IMR-90 (cell line): ENCODE measurements at places on chromosomes 2 and 18.

DNA sequence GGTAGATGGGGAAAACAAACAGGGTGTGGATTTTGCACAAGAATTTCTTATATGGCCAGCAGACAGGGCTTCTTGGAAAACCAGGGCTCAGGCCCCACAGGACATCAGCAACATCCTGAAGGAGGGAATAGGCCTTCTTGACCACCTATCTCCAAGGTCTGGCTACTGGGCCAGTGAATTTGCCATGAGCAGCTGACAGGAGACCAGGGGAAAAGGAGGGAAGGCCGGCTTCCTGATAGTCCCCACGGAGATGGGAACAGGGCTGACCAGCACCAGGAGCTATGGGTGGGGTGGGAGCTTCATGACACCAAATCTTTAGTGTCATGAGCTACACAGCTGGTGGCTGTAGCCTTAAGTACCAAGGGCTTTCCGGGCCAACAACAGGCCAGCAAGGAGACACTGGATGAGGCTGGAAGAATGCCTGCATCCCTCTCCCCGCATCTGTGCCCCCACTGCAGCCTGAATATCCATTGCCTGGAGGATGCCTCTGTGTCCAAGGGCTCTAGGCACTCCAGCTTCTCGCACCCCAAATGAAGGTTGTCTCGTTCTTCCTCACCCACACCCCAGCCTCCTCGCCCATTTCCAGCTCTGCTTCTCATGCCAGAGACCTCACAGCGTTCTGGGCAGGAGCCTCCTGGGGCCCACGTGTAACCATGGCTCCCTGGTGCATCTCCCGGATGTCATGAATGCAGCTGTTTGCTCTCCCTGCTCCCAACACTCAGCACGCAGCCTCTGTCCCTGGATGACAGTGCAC is 74.8 kb downstream of the EMX1 start:
- H3K36me3 ChIP-seq = peaks cover 3% of the 10 kb centered on the region; the same call in 1 of the 2 replicates
- no peaks in the 10 kb centered on the region for H3K27me3 ChIP-seq
- no peaks in the 10 kb centered on the region for H3K4me1 ChIP-seq
- no peak for DNase-seq

DNA sequence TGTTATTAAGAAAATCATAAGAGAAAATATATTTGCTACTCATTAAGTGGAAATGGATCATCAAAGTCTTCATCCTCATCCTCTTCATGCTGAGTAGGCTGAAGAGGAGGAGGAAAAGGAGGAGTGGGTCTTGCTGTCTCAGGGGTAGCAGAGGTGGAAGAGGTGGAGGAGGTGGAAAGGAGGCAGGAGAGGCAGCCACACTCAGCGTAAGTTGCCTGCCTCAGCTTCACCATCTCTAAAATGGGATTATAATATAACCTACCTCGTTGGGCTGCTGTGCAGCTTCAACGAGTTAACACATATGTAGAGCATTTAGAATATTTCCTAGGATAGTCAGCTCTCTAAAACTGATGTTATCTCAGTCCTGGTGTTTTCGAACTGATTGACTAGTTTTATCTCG is 4.3 kb upstream of the MYO1B start:
- H3K4me1 ChIP-seq = 0 out of 2 replicates have a peak, but pooled peaks cover 1% of the 10 kb centered on the region
- no peaks in the 10 kb centered on the region for H3K27me3 ChIP-seq
- DNase-seq = no peak
- H3K27ac ChIP-seq = no peak overlapping the region

DNA sequence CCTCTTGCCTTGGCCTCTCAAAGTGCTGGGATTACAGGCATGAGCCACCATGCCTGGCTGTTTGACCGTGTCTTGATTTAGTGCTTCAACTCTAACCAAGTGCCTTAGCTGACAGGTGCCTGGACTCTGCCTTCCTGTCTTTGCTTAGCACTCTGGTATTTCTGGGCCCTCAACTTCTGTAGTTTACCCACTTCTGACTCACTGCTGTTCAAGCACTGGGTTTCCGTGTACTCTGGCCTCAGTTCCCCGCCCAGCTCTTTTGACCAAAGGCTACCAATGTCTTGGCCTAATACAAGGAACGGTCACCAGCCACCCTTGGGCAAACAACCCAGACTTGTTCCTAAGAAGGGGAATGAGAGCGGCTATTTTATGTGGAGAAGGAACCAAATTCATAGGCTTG is 35.7 kb upstream of the CABLES1 start:
- H3K27ac ChIP-seq = no peak overlapping the region
- no peaks in the 10 kb centered on the region for H3K4me1 ChIP-seq
- no peak for DNase-seq

DNA sequence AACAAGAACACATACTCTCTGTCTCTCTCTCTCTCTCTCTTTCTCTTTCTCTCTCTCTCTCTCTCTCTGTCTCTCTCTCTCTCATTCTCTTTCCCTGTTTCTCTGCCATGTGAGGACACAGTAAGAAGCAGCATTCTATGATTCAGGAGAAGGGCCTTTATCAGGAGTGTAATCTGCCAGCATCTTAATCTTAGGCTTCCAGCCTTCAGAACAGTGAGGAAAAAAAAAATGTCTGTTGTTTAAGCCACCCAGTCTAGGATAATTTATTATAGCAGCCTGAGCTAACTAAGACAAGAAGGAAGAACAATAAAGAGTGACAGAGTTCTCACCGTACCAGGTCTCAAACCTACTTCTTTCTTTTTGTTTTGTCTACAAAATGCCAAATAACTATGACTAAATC is 399.4 kb downstream of the SOCS6 start:
- H3K4me3 ChIP-seq = no peak overlapping the region
- no peaks in the 10 kb centered on the region for H3K4me1 ChIP-seq
- H3K36me3 ChIP-seq = no peaks in the 10 kb centered on the region
- DNase-seq = no peak
- no peaks in the 10 kb centered on the region for H3K27me3 ChIP-seq

DNA sequence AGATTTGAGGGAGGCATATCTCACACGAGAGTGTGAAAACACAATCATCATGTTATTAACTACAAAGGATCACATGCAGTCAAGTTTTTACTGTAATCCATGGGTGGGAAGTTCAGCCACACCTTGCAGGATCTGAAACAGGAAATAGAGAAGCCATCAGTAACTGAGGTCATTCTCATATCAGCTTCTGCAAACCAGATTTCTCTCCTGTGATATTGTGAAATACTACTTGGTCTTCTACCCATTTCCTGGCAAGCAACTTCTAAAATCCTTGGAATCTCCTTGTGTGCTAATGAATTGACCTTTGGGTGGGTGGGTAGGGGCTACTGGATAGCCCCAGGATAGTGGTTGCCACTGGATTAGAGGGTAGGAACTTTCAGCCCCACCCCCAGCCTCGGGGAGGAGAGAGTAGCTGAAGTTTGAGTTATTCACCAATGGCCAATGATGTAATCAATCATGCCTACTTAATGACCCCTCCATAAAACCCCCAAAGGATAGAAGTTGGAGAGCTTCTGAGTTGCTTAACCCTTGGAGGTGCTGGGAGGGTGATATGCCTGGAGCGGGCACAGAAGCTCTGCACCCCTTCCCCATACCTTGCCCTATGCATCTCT is 25.6 kb upstream of the TGIF1 start:
- DNase-seq = no peak
- H3K27ac ChIP-seq = no peak overlapping the region
- no peaks in the 10 kb centered on the region for H3K27me3 ChIP-seq

DNA sequence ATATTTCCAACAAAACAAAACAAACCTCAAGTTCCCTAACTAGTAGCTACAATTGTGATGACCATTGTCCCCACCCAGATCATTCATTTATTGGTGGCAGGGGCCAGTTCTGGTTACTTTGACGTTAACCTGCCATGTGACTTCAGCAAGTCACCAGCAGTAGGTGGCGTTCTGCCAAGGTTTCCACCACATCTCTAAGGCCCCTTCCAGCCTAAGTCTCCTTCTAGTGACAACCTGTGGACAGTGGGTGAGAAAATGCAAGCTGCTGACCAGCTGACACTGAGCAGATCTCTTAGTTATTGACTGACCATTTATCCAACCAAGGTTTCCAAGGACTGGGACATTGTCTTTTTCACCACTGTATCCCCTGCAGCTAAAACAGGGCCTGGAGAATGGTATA is 98.4 kb downstream of the GPR39 start:
- no peaks in the 10 kb centered on the region for H3K4me1 ChIP-seq
- no peak for DNase-seq
- no peak overlapping the region for H3K4me3 ChIP-seq
- no peak overlapping the region for H3K27ac ChIP-seq
- no peaks in the 10 kb centered on the region for H3K36me3 ChIP-seq

DNA sequence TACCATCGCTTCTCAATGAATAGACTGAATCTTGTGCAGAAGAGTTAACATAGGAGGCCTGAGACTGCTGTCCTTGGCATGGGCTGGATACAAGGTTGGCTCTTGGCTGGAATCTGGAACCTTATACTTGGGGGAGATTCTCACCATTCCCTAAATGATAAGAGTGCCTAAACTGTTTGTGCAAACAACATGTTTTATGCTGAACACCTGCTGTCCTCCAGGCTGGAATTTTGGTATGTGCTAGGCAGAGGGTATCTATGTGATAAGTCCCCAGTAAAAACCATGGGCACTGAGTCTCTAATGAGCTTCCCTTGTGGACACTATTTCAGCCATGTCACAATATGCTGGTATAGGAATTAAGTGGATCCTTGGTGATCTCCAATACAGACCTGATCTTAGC is 12.8 kb downstream of the PGAP1 start:
- no peaks in the 10 kb centered on the region for H3K4me1 ChIP-seq
- H3K27me3 ChIP-seq = no peaks in the 10 kb centered on the region
- H3K36me3 ChIP-seq = peaks cover 4% of the 10 kb centered on the region; the same call in 1 of the 2 replicates

DNA sequence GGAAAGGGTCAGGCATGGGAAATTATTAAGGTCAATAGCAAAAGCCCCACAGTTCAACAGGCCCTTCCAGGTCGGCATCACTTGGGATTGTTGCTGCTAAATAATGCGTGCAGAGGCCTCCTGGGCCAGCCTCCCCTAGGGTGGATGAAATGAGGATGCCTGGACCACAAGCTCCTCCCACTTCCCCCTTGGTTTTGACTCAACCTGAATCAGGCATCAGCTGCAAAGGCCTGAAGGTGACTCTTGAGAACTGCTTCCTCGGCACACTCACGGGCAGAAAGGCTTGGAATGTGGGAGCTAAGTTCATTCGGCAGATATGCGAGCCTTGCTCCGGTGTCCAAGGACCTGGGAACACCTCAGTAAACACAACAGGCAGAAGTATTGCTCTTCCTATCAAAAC is 69.3 kb downstream of the MBP start:
- no peaks in the 10 kb centered on the region for H3K36me3 ChIP-seq
- H3K4me1 ChIP-seq = peaks cover 38% of the 10 kb centered on the region
- no peaks in the 10 kb centered on the region for H3K27me3 ChIP-seq
- no peak overlapping the region for H3K27ac ChIP-seq
- peak; percentile 67 for DNase-seq
- no peak overlapping the region for H3K4me3 ChIP-seq

- H3K36me3 ChIP-seq = no peaks in the 10 kb centered on the region
- H3K27me3 ChIP-seq = no peaks in the 10 kb centered on the region
- no peak overlapping the region for H3K27ac ChIP-seq
- H3K4me3 ChIP-seq = no peak overlapping the region
- DNase-seq = no peak
Measured at GRCh38 chr2:66228128-66228547, 206.8 kb upstream of the MEIS1 start.

GRCh38 chr2:174445248-174445647 is 41.6 kb downstream of the GPR155 start:
- 0 out of 2 replicates have a peak, but pooled peaks cover 3% of the 10 kb centered on the region for H3K4me1 ChIP-seq
- peak; percentile 40 for DNase-seq
- H3K36me3 ChIP-seq = no peaks in the 10 kb centered on the region
- H3K4me3 ChIP-seq = no peak overlapping the region

DNA sequence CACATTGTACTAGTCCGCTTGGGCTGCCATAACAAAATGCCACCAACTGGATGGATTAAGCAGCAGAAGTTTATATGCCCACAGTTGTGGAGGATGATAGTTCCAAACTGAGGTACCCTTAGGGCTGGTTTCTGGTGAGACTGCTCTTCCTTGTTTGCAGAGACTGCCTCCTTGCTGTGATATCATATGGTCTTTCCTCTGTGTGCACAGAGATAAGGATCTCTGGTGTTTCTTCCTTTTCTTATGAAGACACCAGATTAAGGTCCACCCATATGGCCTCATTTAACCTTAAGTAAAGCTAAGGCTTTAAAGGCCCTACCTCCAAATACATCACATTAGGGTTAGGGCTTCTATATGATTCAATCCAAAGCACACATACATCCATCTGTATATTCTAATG is 738.2 kb upstream of the GCFC2 start:
- H3K4me3 ChIP-seq = no peak overlapping the region
- H3K4me1 ChIP-seq = no peaks in the 10 kb centered on the region
- H3K27ac ChIP-seq = no peak overlapping the region
- DNase-seq = no peak

GRCh38 chr18:37107748-37108522 is 279.0 kb downstream of the KIAA1328 start:
- no peak overlapping the region for H3K4me3 ChIP-seq
- no peaks in the 10 kb centered on the region for H3K4me1 ChIP-seq
- H3K36me3 ChIP-seq = no peaks in the 10 kb centered on the region

DNA sequence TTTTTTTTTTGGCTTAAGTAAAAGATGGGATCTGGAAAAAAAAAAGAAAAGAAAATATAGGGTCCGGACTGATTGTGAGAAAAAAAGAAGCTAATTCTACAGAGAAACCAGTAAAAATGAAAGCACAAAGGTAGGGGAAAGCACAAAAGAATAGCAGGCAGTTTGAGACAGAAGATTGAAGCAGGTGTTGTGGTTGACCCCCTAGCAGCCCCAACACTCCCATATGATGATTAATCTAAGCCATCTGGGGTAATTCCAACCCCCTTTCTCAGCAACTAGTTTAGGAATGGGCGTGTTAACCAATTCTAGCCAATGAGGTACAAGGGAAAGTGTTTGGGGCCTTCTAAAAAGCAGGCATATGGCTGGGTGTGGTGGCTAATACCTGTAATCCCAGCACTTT is 77.0 kb downstream of the MBD2 start:
- no peak for DNase-seq
- H3K27me3 ChIP-seq = no peaks in the 10 kb centered on the region
- peaks cover 7% of the 10 kb centered on the region for H3K4me1 ChIP-seq
- peaks cover 3% of the 10 kb centered on the region; the same call in 1 of the 2 replicates for H3K36me3 ChIP-seq
- no peak overlapping the region for H3K4me3 ChIP-seq
- H3K27ac ChIP-seq = no peak overlapping the region

DNA sequence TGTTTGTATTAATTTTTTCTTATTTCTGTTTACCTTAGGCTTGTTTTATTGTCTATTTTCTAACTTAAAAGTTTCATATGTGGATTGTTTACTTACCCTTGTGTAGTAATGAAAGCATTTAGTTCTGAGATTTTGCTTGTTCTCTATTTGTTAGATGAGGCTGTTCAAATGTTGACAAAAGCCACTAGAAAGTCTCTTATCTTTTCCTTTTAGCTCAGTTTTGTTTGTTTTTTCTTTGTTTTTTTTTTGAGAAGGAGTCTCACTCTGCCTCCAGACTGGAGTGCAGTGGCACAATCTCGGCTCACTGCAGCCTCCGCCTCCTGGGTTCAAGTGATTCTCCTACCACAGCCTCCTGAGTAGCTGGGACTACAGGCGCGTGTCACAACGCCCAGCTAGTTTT is 30.9 kb downstream of the USP14 start:
- H3K4me3 ChIP-seq = no peak overlapping the region
- no peak for DNase-seq
- H3K27me3 ChIP-seq = no peaks in the 10 kb centered on the region

- H3K36me3 ChIP-seq = no peaks in the 10 kb centered on the region
- H3K27ac ChIP-seq = no peak overlapping the region
- H3K27me3 ChIP-seq = no peaks in the 10 kb centered on the region
- no peak overlapping the region for H3K4me3 ChIP-seq
Measured at GRCh38 chr2:165645930-165646831, 147.9 kb downstream of the GALNT3 start.

- H3K4me1 ChIP-seq = peaks cover 4% of the 10 kb centered on the region
- H3K27ac ChIP-seq = peak overlapping the region; percentile 95
- peak; percentile 69 for DNase-seq
- H3K4me3 ChIP-seq = no peak overlapping the region
Measured at GRCh38 chr2:227415538-227416424, 28.0 kb upstream of the SCYGR1 start.

- H3K36me3 ChIP-seq = no peaks in the 10 kb centered on the region
- H3K4me1 ChIP-seq = peaks cover 3% of the 10 kb centered on the region; the same call in 1 of the 2 replicates
Measured at GRCh38 chr2:234725528-234726264, 226.1 kb upstream of the SH3BP4 start.
